ENCODE measurements at places on chromosomes 4 and X. TPM values are rescaled to one million over a fixed set of nuclear protein-coding genes. Genes with fewer than 3 reads are reported as not detected.

Gene MTMR1
- total RNA-seq = 17.3 TPM

Gene PNMA3
- 0.25 TPM for total RNA-seq

Gene EGF
- total RNA-seq = 0.25 TPM

Gene HTN1
- total RNA-seq = not detected

Gene HTRA3
- total RNA-seq = 20.4 TPM

Gene NOX1
- total RNA-seq = 0.07 TPM

Gene KIAA1210
- total RNA-seq = not detected

Gene ATOH1
- total RNA-seq = not detected

Gene LRRC66
- 0.14 TPM for total RNA-seq
